Skin of body (tissue), 3 donors: ENCODE measurements at places on chromosomes 2 and 18. TPM values are rescaled to one million over a fixed set of nuclear protein-coding genes. Genes with fewer than 3 reads are reported as not detected.

The B3GNT2 gene
- 25.4 TPM for total RNA-seq

The STAT4 gene
- 4.3 TPM for total RNA-seq

The DPYSL5 gene
- total RNA-seq: 0.49 TPM

The TAF4B gene
- 7.2 TPM for total RNA-seq

The DSG4 gene
- 12.5 TPM for total RNA-seq

The NEB gene
- 212 TPM for total RNA-seq

The ILKAP gene
- 38.4 TPM for total RNA-seq

The FZD7 gene
- 50.2 TPM for total RNA-seq

DNA sequence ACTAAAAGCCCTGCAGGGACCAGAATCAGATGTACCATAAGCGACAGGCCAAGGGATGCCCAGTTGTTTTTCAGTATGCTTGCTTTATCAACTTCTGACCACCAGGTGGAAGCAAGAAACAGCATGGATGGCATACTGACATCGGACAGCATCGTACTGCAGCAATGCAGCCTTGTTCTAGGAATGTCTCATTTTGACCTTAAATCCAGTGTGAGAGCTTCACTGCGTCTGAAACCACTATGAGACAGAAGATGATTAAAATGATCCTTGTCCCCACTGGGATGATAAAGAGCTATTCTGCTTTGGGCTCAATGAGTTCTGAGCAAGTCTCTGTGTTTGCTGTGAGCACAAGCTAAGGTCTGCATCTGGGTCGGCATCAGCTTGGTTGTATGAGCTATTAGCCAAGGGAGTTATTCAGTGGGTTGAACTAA is 54.3 kb downstream of the CDK15 start:
- peak; percentile 69 for DNase-seq

GRCh38 chr18:25353080-25353479 is 1.1 kb upstream of the ZNF521 start:
- no peak for DNase-seq

DNA sequence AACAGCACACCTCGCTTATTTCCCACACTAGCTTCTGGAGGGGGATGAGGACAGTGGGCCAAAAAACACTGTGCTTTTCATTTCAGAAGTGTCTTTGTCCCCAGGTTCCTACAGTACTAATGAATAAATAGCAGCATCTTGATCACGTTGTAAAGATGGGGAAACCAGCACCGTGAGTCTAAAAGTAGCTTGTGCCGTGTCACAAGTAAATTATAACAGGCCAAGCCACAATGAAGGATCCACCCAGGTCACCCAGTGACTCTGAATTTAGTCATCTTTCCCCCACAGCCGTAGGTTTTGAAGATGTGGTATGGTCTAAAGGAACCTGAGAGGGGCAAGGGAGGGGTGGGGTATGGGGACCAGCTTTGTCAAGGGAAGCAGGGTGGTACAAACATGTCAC is 8.8 kb downstream of the FZD7 start:
- DNase-seq: no peak

- DNase-seq: no peak
Measured at GRCh38 chr2:120653046-120653445, 82.6 kb upstream of the GLI2 start.

- DNase-seq: no peak
Measured at GRCh38 chr2:45683292-45683691, 31.8 kb downstream of the PRKCE start.

GRCh38 chr2:98793897-98794830 is 63.2 kb upstream of the MGAT4A start:
- DNase-seq: no peak

- no peak for DNase-seq
Measured at GRCh38 chr2:184680825-184681224, 82.5 kb downstream of the ZNF804A start.

DNA sequence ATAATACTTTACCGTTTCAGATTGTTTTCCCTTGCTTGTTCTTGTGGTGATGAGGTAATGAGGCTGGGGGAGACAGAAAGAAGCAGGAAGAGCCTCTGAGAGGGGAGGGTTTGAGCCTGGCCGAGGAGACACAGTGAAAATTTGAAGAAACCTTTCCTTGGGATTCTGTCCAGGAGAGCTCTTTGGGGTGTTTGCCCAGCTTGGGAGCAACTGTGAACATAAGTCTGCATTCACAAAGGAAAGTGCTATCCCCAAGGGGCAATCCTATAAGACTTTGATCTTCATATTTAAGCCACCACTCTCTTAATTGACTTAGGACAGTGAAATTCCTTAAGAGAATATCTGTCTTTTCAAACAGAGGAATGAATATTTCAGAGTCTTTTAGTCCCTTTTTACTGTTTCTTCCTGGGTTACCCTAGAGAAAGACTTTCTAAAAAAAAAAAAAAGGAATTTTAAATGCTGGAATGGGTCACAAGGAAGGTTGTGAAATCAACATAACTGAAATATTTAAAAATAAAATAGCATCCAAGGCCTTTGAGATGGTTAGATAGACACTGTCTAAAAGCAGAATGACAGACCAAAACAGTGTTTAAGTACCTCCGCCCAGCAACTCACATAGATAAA is 52.5 kb upstream of the STAM2 start:
- peak; percentile 39 for DNase-seq

DNA sequence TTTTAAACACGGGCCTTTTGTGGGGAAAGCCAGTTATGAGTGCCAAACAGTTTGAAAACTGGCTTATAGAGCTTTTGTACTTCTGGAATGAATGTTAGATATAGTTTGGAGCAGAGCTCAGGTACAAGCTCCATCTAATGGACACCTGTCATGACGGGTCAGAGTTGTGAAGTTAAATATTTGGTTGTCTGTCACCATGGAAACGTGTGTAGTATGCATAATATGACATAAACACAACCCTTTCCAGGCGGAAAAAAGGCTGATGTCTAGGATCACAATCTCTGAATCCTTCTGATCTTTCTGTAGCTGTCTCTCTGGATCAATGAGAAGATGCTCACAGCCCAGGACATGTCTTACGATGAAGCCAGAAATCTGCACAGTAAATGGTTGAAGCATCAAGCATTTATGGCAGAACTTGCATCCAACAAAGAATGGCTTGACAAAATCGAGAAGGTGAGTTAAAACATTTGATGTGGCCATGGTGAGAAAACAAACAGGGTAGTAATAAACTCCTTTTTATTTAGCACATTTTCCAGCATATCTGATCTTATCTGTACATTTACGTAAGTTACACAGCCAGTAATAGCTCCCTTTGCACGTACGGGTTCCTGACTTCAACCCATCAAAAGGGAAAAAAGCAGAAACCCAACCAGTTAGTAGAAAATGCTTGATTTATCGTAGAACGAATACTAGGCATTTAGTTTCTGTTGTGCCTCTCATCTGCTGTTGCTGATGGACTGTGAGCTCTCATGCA is 80.6 kb upstream of the EML6 start:
- no peak for DNase-seq

DNA sequence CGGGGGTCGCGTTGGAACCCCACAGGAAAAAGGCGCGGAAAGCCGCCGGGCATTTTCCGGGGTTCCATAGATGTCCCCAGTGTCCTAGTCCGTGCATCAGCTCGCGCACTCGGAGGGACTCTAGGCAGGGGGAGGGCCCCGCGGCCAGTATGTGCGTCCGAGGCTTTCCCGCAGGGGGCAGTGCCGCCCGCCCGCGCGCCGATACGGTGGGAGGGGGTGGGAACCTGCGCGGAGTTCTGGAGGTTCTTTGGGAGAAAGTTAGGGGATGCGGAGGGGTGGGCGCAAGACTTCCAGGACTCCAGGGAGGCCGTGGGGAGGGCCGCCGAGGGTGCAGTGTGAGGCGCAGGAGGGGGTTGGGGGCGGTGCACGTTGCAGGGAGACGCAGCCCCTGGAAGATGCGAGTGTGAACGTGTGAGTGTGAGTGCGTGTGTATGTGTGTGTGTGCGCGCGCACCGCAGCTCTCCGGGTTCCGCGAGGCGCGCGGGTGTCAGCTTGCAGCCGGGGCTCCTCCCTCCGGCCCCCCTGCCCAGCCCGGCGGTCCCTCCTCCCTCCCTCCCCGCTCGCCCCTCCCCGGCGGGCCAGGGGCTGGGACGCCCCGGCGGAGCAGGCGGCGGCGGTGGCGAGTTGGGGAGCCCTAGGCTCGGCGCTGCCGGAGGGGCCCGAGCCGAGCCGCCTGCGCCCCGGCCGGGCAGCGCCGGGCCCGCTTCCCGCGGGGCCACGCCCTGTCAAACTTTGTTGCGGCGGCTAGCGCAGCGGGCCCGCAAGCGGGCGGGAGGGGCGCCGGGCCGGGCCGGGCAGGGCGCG is at the start of gene TCF7L1:
Gene TCF7L1, plus strand, starts transcription at position 559 of the 804 bp plus-strand sequence. CDS start 293 bp downstream, outside the sequence.
- DNase-seq: peak; percentile 95

- no peak for DNase-seq
Measured at GRCh38 chr2:222796413-222797103, 64.3 kb upstream of the ACSL3 start.

DNA sequence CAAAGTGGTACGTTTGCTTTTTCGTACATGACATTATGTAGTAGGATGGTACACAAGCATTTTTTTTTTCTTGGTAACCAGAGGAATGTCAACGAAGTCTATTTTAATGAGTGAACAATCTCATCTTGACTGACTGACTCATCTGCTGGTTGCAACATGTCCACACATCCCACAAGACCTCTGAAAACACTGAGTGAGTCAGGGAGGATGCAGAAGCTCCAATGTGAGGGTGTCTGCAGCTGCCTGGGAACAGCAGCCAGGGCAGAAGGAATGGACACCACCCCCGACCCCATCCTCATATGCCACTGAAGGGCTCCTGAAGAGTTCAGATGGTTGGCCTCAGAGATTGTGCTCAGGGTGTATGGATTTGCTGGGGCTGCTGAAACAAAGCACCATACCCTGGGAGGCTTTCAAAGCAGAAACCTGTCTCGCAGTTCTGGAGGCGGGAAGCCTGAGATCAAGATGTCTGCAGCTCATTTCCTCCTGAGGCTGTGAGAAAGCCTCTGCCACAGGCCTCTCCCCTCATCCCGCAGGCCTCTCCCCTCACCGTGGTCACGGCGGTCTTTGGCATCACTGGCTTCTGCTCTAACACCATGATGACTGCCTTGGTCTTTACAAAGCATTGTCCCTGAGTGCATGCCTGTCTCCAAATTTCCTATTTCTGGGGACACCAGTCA is 124.6 kb downstream of the LRATD1 start:
- no peak for DNase-seq
